ENCODE measurements at places on chromosomes 11 and 22. TPM values are rescaled to one million over a fixed set of nuclear protein-coding genes. Genes with fewer than 3 reads are reported as not detected.

DNA sequence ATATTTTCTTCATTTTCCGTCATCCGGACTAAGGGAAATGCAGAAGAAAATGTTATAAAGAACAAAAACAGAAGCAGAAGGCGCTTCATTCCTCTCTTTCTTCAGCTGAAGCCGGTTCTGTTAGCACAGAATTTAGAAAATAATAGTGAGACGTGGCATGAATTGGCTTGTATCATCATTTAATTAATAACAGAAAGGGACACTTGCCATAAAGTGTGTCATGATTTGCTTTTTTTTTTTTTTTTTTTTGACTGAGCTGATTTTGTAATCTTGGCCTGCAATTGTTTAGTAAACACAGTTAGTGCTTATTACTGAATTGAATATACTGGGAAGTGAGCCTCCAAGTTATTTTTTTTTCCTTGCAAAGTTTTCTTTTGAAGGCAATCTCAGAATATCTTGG is at the start of gene MMP27:
MMP27 (minus strand) TSS at position 144 of the 400 bp plus-strand sequence; CDS start at position 89, 55 bp downstream.
- no peak within 1 kb of the TSS for H3K4me3 ChIP-seq
- H3K4me1 ChIP-seq: no peaks in the 10 kb centered on the region
- no peaks in the 10 kb centered on the region for H3K36me3 ChIP-seq
- no peak within 1 kb of the TSS for H3K27ac ChIP-seq

DNA sequence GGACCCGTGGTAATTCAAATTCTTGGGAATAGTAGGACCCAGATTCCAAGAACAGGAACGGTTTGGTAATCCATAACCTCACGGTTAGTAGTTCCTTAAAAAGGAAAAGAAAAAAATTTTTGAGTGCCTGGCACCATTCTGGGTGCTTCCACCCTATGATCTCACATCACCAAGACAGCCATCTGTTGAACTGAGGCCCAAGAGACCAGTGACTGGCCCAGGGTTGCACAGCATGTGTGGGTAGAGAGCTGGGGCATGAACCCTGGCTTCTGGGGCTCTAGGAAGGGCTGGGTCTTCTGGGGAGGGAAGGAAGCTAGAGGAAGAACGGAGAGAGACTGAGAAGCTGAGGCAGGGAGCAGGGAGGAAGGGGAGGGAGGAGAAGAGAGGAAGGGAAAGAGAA is 4.7 kb upstream of the SPI1 start:
- no peak overlapping the region for H3K27ac ChIP-seq
- no peak overlapping the region for H3K4me3 ChIP-seq
- no peaks in the 10 kb centered on the region for H3K36me3 ChIP-seq
- no peaks in the 10 kb centered on the region for H3K27me3 ChIP-seq

DNA sequence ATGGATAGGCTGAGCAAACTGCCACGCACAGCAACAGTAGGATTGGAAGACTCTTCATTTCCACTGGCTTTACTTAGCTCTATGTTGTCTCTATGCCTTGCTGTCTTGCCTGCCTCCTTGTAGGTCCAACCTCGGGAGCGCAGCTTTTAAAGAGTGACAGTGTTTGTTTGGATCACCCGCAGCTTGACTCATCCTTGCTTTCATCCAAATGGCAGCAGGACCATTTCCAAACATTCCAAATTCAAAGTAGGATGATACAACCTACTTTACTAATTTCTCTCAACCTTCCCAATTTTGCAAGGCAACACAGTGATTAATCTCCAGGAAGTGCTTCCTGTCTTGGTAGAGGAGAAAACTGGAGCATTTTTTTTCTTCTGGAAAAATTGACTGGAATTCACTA is at the start of gene MMP3:
MMP3 (minus strand) TSS at position 121 of the 400 bp plus-strand sequence; CDS start at position 58, 63 bp downstream.
- peaks cover 2% of the 10 kb centered on the region for H3K27me3 ChIP-seq
- H3K4me3 ChIP-seq: no peak within 1 kb of the TSS
- DNase-seq: no peak
- H3K4me1 ChIP-seq: peaks cover 5% of the 10 kb centered on the region

- no peak overlapping the region for H3K4me3 ChIP-seq
- H3K4me1 ChIP-seq: peaks cover 4% of the 10 kb centered on the region
- H3K36me3 ChIP-seq: no peaks in the 10 kb centered on the region
- no peak overlapping the region for H3K27ac ChIP-seq
- DNase-seq: no peak
- H3K27me3 ChIP-seq: peaks cover 19% of the 10 kb centered on the region
Observed at GRCh38 chr11:1070594-1071462, 3.8 kb upstream of the MUC2 start.

GRCh38 chr11:47946682-47947559 is 33.4 kb upstream of the PTPRJ start:
- H3K4me1 ChIP-seq: peaks cover 23% of the 10 kb centered on the region
- H3K36me3 ChIP-seq: no peaks in the 10 kb centered on the region
- no peak for DNase-seq
- H3K27ac ChIP-seq: peak overlapping the region; percentile 57

- peak overlapping the region; percentile 83 for H3K27ac ChIP-seq
- no peak for DNase-seq
- H3K27me3 ChIP-seq: peaks cover 18% of the 10 kb centered on the region
- H3K36me3 ChIP-seq: peaks cover 88% of the 10 kb centered on the region
- peak overlapping the region; percentile 82 for H3K4me3 ChIP-seq
- peaks cover 4% of the 10 kb centered on the region for H3K4me1 ChIP-seq
Observed at GRCh38 chr11:134164490-134165370, 59.0 kb downstream of the NCAPD3 start.

DNA sequence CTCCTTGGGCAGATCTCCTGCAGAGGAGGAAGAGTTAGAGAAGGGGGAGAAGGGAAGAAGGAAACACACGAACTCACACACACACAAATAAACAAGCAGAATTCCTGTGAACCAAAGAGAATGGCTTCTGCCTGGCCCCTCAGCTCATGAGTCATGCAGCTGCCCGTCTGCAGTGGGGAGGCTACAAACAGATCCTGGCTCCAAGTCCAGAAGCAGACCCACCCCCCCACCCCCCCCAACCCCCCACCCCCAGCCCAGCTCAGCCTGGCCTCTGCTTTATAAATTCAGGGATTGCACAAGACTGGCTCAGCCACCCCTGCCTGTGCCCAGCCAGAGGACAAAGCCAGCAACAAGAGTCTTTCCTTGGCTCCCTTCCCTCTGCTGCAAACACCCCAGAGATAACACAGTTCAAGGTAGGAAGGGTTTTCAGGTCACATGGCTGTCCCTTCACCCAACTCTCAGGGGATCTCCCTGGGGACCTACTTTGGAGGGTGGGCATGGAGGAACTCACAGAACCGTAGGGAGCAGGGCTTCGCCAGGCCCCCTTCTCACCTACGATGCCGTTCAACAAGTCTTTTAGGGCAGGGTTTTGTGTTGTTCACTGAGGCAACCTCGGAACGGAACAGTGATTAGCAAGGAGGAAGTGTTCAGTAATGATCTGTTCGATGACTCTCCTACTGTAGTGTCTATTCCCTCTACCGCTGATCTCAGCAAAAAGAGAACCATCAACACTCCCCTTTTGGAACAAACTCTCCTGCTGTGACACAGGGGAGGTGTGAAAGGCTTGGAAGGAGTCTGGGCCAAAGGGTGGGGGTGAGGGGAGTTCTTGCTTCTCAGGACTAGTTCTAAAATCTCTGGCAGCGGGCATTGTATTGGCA is 35.5 kb downstream of the RPL27A start:
- peaks cover 14% of the 10 kb centered on the region for H3K36me3 ChIP-seq
- DNase-seq: no peak

DNA sequence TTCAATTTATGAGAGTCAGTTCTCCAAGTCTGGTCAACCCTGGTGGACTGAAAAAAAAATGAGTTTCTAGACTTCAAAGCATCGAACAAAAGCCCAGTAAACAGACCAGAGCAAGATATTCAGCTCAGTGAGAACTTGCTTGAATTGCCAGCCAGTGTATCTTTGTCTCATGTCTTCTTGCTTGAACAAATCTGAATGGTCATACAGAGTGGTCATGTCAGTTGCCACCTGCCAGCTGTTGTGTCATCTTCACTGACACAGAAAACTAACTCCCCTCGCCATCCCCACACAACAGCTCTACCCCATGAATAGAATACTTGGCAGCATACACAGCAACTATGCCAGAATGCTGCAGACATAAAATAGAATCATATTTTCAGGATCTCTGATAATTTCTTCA is 27.5 kb upstream of the CALCB start:
- DNase-seq: no peak
- H3K4me1 ChIP-seq: peaks cover 8% of the 10 kb centered on the region
- no peak overlapping the region for H3K27ac ChIP-seq
- H3K4me3 ChIP-seq: no peak overlapping the region

DNA sequence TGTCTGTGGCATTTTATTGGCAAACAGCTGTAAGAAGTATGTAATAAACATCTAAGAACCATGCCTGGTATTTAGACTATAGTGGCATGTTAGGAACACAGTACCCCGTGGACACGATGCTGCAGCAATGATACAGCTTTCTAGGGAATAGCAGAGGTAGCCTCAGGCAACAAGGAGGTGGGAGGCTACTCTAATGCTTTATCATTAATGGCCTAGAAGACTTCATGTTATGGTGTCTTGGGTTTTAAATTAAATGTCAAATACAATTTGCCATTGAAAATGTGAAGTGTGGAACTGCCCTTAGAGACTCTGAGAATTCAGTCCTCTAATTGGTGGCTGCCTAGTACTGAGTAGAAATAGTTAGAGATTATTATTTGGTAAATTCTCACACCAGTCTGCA is 516.9 kb downstream of the CNTN5 start:
- no peak for DNase-seq
- no peak overlapping the region for H3K27ac ChIP-seq
- H3K4me3 ChIP-seq: no peak overlapping the region
- no peaks in the 10 kb centered on the region for H3K27me3 ChIP-seq

DNA sequence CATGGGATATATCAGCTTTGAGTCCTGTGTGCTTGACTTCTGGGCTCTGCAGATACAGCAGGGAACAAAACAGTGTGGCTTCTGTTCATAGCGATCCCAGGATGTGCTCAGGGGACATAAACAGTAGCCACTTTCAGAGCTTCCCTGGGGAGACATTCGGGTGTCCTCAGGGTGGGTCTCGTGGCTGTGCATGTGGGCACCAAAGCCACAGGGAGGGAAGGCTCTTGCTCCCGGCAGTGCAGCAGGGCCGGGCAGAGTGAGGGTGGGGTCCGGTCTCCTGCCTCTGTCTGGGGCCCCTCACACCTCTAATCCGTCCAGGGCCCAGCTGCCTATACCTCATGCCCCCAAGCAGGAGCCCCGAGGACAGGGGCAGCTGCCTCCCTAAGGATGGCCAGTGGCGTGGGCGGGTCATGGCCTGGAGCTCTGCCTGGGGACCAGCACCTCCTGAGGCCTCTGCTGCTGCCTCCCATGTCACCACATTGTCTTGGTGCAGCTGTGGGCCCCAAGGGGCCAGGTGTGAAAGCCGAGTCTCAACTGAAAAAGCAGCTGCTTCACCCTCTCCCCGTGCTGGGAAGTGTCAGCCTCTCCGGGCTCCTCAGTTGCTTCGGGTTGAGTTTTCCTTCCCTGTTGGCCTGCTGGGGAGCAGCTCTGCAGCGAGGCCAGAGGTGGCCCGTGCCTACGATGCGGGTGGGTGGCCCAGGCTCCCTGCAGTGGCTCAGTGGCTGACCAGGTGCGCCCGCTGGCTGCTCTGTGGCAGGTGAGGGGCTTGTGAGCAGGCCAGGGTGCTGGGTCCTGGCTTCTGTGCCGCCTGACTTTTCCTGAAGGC is 3.8 kb downstream of the TPCN2 start:
- DNase-seq: no peak
- H3K27me3 ChIP-seq: no peaks in the 10 kb centered on the region
- H3K27ac ChIP-seq: peak overlapping the region; percentile 84
- peaks cover 29% of the 10 kb centered on the region for H3K4me1 ChIP-seq

GRCh38 chr22:23057331-23057730 is 13.0 kb upstream of the GNAZ start:
- peaks cover 5% of the 10 kb centered on the region for H3K36me3 ChIP-seq
- no peak overlapping the region for H3K4me3 ChIP-seq
- H3K4me1 ChIP-seq: peaks cover 4% of the 10 kb centered on the region

DNA sequence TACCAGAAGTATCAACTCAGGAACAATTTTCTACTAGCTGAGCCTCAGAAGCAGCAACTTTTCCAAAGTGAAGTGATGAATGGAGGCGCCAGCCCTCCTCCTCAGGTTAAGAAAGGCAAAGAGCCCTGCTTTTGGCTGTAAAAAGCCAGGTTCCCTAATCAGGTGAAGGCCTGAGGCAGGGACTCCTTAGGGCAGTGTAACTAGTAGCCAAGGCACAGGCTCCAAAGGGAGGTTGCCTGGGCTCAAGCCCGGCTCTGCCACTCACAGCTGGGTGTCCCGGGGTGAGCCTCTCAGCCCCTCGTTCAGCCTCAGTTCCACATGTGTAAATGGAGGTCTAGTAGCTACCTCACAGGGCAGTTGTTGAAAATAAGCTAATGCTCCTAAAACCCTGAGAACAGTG is 19.5 kb downstream of the TSKU start:
- no peak for DNase-seq
- no peaks in the 10 kb centered on the region for H3K36me3 ChIP-seq
- peaks cover 2% of the 10 kb centered on the region for H3K27me3 ChIP-seq
- peaks cover 25% of the 10 kb centered on the region for H3K4me1 ChIP-seq
- H3K4me3 ChIP-seq: no peak overlapping the region

DNA sequence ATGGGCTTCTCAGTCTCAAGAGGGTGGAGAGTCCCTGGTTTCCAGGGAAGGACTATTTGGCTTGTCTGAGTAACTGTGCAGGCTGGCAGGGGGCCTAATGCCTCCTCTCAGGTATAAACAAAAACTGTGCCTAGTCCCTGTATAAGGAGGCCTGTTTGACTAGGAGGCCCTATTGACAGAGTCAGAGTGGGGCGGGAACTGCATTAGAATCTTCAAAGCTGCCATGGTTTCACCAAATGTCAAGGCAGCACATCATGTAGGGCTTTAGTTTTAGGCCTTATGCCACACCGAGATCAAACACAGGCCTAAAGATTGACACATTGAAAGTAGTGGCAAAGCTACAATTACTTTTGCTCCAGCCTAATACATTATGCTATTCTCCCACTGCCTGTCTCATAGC is 611.5 kb upstream of the B3GAT1 start:
- H3K27ac ChIP-seq: no peak overlapping the region
- no peak for DNase-seq
- peaks cover 5% of the 10 kb centered on the region for H3K4me1 ChIP-seq

DNA sequence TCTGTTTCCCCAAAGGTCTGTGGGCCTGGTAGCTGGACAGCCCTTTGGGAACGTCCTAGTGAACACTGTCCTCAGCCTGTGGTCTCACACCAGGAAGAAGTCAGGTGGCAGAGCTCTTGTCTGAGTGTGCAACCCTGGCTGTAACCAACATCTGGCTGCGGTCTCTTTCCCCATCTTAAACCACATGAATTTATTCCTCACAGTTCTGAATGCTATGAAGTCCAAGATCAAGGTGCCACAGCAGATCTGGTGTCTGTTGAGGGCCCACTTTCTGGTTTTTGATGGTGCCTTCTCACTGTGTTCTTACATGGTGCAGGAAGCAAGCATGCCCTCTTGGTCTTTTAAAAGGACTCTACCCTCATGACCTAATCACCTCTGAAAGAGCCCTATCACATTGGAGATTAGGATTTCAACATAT is 2.7 kb downstream of the UPB1 start:
- H3K36me3 ChIP-seq: no peaks in the 10 kb centered on the region
- H3K4me1 ChIP-seq: peaks cover 26% of the 10 kb centered on the region
- no peak overlapping the region for H3K27ac ChIP-seq

GRCh38 chr11:74680703-74681531 is 50.3 kb downstream of the CHRDL2 start:
- H3K27me3 ChIP-seq: no peaks in the 10 kb centered on the region
- DNase-seq: no peak
- H3K36me3 ChIP-seq: no peaks in the 10 kb centered on the region
- H3K4me3 ChIP-seq: no peak overlapping the region

Gene OR5A1
- not detected for total RNA-seq

Gene SHISAL1
- total RNA-seq: 4.3 TPM

Gene OR5P2
- total RNA-seq: not detected

Gene KCNK4
- total RNA-seq: not detected

Gene OR52E6
- total RNA-seq: not detected

Gene ACRV1
- total RNA-seq: 0.73 TPM

Gene FXYD2
- 0.26 TPM for total RNA-seq

Gene KLHL35
- total RNA-seq: 9.4 TPM

Gene RAB30
- total RNA-seq: 15.4 TPM

Gene SCUBE1
- total RNA-seq: 12.1 TPM

Gene ZFTA
- total RNA-seq: 67.2 TPM

Measured in neural crest cell (in vitro differentiated cells).